ENCODE measurements at places on chromosomes 7 and 10.

DNA sequence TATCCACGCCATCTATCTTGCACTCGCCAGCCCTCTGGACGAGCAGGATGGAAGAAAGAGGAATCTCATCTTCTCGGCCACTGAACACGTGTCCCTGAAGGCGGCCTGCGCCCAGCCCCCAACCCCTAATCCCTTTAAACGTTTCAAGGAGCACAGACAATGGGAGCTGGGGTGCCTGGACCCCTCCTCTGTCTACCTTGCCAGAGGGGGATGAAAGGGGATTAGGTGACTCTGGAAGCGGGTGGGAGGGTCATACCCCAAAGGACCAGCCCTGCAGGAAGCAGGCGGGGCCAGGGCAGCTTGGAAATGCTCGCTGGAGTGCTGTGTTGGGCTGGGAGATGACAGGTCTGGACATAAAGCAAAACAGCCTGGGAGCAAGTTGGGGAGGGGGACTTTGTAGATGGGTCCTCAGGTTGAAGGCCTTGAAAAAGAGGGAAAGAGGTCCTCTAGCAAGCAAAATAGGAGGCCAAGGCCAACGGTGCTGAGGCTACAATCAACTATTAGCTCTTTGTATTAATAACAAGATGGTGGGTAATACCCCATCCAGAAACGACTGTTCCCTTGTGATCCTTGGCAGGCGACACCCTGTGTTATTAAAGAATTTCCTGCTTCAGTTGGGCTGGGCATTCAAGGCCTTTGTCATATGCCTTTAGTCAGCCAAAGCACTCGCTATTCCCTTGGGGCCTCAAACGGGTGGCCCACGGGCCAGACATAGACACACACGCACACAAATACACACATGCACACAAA, 126.5 kb upstream of the UNC5B start:
- DNase-seq = no peak

DNA sequence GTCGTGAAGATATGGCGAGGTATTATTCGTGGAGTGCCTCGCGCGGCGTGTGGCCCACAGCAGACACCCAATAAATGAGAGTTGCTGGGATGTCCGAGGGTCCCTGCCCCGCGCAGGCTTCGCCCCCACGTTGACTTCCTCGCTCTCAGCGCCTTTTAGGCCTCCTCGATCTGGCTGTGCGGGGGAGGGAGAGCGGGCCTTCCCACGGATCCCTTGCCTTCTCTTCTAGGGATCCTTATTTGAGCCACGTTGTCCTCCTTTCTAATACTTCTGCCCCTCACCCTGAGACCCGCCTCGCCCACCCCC, 660 bp downstream of the VCL start:
- DNase-seq = no peak

GRCh38 chr7:42285383-42285824, 48.4 kb upstream of the GLI3 start:
- no peak for DNase-seq

DNA sequence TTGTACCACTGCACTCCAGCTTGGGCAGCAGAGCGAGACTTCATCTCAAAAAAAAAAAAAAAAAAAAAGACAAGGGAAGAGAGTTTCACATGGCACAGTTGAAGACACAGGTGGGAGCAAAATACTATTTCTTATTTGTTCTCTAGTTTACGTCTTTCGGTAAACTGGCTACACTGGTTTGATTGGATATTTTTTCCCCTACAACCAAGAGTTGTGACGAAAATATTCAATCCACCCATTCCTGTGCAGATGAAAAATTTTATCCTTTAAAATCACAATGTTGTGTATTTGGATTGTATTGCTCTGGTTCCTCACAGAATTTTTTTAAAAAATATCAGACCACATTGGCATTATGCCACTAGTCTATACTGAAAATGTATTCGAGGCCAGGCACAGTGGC, 14.5 kb upstream of the ABCC2 start:
- no peak for DNase-seq

GRCh38 chr7:46774515-46774914, 807.4 kb downstream of the TNS3 start:
- no peak for DNase-seq

GRCh38 chr7:139494835-139495579, 11.5 kb upstream of the KLRG2 start:
- no peak for DNase-seq

DNA sequence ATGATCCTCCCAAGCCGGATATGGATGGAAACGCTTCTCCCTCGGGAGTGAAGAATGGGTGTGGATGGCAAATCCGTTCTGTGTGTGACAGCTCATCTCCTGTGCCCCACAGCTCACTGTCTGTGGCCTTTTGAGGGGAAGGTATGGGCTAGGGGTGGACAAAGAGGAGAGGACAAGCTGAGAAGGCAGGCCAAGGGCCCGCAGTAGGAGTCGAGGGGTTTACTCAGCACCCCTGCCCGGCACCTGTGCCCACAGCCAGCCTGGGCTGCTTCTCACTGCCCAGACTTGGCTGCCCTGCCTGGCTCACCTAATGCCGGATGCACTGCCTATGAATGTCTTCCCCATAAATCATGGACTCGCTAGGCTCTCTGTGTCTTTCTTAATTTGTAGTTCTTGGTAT, 503.8 kb downstream of the TCERG1L start:
- no peak for DNase-seq

- DNase-seq = no peak
Observed at GRCh38 chr7:131656980-131657723, 100.7 kb upstream of the PODXL start.

DNA sequence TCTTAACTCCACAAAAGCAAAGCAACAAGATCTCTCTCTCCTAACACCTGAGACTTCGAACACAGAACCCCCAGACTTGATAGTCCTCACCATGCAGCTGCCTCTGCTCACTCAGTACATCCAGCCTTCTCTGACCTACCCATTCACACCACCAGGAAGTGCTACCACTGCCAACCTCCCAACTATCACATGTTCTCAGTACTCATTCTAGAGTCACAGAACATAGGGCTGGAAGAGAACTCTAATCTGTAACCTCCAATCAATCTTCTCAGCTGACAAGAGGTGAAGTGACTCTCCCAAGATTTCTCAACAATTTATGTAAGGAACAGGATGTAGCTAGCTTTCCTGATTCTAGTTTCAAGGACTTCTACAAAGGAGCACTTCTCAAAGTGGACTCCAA, 3.8 kb downstream of the NUDCD3 start:
- no peak for DNase-seq

GRCh38 chr10:88440541-88440940, 142.6 kb downstream of the RNLS start:
- no peak for DNase-seq

DNA sequence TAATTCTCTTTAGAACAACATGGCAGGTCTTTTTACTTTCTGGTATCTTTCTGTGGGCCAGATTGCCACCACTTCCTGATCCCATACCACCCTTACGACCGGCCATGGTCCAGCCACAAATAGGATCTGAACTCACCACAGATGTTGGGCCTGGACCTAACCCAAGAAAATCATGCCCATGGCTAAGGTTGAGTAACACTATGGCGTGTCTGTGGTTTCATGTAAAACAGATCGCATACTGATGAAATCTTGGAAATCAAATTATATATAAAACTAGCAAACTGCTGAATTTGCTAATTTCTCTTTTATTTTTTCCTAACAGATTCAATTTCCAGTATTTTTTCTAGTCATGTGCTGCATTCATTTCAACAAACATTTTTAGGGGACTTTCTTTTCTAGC, 77.2 kb downstream of the CH25H start:
- no peak for DNase-seq

DNA sequence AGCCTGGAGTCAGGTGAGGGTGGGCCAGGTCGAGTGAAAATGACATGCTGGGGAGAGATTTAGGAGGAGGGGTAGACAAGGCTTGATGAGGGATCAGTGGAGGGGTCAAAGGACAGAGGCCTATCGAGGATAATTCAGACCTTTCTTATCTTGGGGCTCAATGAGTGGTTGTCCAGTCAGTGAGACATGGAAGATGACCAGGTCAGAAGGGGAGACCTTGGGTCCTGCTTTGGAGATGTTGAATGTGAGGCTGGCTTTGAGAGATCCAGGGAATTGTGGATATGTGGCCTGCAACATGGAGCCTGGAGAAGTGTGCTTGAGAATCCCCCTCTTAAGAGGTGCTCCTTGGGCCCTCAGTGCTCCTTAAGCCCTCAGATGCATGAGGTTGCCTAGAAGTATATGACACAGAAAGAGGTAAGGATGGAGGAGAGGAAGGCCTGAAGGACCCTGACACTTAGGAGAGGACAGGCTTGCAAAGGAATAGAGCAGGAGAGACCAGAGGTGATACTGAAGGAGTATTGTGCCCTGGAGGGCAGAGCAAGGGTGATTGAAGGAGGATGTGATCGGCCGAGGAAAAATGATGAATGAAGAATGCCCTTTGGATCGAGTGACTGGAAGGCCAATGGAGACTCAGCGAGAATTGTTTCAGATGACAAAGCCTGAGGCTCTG, 129.8 kb upstream of the GPR26 start:
- no peak for DNase-seq

- no peak for DNase-seq
Observed at GRCh38 chr10:31272841-31273240, 46.2 kb upstream of the ZEB1 start.

DNA sequence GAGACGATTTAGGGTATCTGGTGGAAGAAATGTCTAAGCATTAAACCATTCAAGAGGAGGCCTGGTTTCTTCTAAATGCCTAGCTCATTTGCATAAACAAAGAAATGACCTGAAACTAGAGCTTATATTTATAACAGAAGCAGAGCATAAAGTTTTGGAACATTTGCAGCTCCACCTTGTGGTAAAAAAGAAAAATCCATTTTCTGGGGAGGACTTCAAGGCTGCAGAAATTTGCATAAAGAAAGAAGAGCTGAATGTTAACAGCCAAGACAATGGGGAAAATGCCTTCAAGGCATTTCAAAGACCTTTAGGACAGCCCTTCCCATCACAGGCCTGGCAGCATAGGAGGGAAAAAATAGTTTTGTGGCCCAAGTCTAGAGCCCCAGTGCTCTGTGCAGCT, 362.0 kb downstream of the ZNF248 start:
- DNase-seq = no peak

GRCh38 chr10:17412323-17412722, 42.1 kb downstream of the ST8SIA6 start:
- DNase-seq = no peak

DNA sequence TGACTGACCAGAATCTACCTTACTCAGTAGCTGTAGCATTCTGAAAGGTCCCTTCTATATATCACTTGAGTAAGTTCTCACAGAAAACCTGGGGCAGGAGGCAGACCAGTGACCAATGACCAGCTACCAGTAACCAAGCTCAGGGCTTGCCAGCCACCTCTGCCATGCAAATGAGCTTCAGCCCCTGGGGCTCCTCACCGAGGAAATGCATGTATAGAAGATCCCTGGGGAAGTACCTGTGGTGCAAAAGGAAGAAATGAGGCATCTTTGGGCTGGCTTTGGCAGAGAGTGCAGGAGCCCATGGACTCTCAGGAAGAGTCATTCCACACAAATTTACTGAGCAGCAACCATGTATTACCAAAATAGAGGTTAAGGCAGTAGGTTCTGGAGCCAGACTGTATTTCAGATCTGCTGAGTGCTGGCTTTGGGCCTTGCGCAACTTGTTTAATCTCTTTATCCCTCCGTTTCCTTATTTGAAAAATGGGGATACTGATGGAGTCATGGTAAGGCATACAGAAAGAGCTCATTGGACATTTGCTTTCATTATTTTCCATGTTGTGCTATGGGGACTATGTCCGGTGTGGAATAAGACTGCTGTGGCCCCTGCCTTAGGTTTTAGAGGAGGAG, 41.1 kb upstream of the FAM204A start:
- DNase-seq = no peak

All from stimulated activated CD4-positive, alpha-beta T cell treated with anti-CD3 and anti-CD28 coated beads, Interleukin-4, amount 100 ng/mL, for 48 hours (primary cell).